Activated CD8-positive, alpha-beta T cell treated with anti-CD3 and anti-CD28 coated beads, Interleukin-2, amount 10 ng/mL, durations not matched to agents 7 days and 5 days (primary cell): ENCODE measurements at places on chromosomes 1 and 21. TPM values are rescaled to one million over a fixed set of nuclear protein-coding genes. Genes with fewer than 3 reads are reported as not detected.

- no peak for DNase-seq
- no peaks in the 10 kb centered on the region for H3K36me3 ChIP-seq
- peaks cover 1% of the 10 kb centered on the region for H3K4me1 ChIP-seq
- H3K4me3 ChIP-seq, result no peak overlapping the region
Observed at GRCh38 chr1:241557551-241558193, 25.5 kb downstream of the KMO start.

GRCh38 chr1:206713910-206714312 lies 29.2 kb downstream of the MAPKAPK2 start:
- DNase-seq, result no peak
- no peaks in the 10 kb centered on the region for H3K27me3 ChIP-seq
- H3K36me3 ChIP-seq, result peaks cover 2% of the 10 kb centered on the region
- no peak overlapping the region for H3K4me3 ChIP-seq
- H3K4me1 ChIP-seq, result peaks cover 78% of the 10 kb centered on the region

GRCh38 chr21:37811711-37812110 lies 104.5 kb downstream of the KCNJ6 start:
- H3K27ac ChIP-seq, result no peak overlapping the region
- no peaks in the 10 kb centered on the region for H3K4me1 ChIP-seq
- H3K27me3 ChIP-seq, result no peaks in the 10 kb centered on the region
- H3K4me3 ChIP-seq, result no peak overlapping the region

The TESK2 gene
- total RNA-seq, result 3.3 TPM

DNA sequence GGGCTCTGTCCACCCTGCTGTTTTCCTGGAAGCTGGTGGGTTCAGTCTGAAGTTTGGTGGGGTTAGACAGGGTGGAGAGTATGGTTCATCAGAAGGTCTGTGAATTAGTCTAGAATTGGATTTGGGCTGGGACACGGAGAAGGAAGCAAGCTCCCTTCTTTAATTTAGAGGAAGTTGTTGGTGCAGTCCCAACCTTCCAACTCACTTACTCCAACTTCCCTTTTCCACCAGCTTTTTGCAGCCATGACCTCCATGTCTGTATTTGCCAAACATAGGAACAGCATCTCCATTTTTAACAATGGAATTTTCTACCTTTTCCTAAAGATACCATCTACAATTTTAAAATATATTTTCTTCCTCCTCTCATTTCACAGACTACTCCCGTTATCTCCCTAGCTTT lies 28.5 kb upstream of the PRELP start:
- H3K4me1 ChIP-seq, result no peaks in the 10 kb centered on the region
- no peak overlapping the region for H3K4me3 ChIP-seq
- H3K27ac ChIP-seq, result no peak overlapping the region

DNA sequence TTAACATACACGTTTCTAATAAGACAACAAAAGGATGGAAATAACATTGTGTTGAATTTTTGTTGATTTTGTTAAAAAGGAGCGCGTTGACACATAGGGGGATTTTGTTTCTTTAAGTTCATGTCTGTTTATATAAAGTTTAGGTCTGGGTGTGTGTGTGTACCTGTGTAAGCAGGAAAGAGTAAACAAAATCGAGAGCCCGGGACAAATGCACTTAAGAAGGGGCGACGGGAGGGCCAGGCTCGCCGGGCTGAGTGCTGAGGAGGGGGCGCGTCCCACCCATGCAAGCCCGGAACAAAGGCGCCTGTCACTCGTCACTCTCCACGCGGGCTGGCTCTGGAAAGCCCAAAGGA lies 28.8 kb upstream of the TRIM17 start:
- no peak for DNase-seq
- H3K27me3 ChIP-seq, result peaks cover 59% of the 10 kb centered on the region
- peaks cover 19% of the 10 kb centered on the region for H3K4me1 ChIP-seq
- H3K4me3 ChIP-seq, result peak overlapping the region; percentile 72
- H3K36me3 ChIP-seq, result no peaks in the 10 kb centered on the region
- H3K27ac ChIP-seq, result peak overlapping the region; percentile 10

The FCAMR gene
- not detected for total RNA-seq

DNA sequence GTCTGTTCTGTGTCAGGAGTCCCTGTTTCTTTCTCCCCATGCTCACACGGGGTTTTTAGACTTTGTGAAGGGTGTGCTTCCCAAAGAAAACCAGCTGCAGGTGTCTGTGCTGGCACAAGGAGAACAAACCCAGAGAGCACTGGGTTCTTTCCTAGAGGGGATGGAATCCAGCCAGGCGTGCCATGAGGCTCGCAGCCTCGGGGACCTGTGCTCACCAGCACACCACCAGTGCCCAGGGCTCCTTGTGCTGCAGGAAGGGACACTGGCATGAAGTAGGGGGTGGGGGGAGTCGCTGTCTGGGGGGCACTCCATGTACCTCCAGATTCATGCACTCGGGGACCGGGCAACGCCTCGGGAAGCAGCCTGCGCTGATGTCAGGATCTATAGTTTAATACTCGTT lies 57.9 kb downstream of the AGPAT3 start:
- H3K27me3 ChIP-seq, result no peaks in the 10 kb centered on the region
- peak overlapping the region; percentile 87 for H3K27ac ChIP-seq
- H3K4me1 ChIP-seq, result peaks cover 55% of the 10 kb centered on the region
- peaks cover 19% of the 10 kb centered on the region for H3K36me3 ChIP-seq
- H3K4me3 ChIP-seq, result no peak overlapping the region
- no peak for DNase-seq

GRCh38 chr1:42947965-42948732 lies 10.5 kb downstream of the SLC2A1 start:
- no peak overlapping the region for H3K4me3 ChIP-seq
- H3K36me3 ChIP-seq, result peaks cover 77% of the 10 kb centered on the region
- H3K27ac ChIP-seq, result peak overlapping the region; percentile 60
- peaks cover 97% of the 10 kb centered on the region for H3K4me1 ChIP-seq

- H3K27ac ChIP-seq, result no peak overlapping the region
- H3K4me3 ChIP-seq, result no peak overlapping the region
- DNase-seq, result no peak
- no peaks in the 10 kb centered on the region for H3K27me3 ChIP-seq
Observed at GRCh38 chr21:36535618-36536241, 55.8 kb upstream of the CLDN14 start.

- DNase-seq, result peak; percentile 51
- peaks cover 9% of the 10 kb centered on the region for H3K36me3 ChIP-seq
- peaks cover 53% of the 10 kb centered on the region for H3K4me1 ChIP-seq
- H3K4me3 ChIP-seq, result no peak overlapping the region
- peaks cover 2% of the 10 kb centered on the region for H3K27me3 ChIP-seq
- peak overlapping the region; percentile 19 for H3K27ac ChIP-seq
Observed at GRCh38 chr1:211935448-211935970, 99.8 kb downstream of the INTS7 start.

DNA sequence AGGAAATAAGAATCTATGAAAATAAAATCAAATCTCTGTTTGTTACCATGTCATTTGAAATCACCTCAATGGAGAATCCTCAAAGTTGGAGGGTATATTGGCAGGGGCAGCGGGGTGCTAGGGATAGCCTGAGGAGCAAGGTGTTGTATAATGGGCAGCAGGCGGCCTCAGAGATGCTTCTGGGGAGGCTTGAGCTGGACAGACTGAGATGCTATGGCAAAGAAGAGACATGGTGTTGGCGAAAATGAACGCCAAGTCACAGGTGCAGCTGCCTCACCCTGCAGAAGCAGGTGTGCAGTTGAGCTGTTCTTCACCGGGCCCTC lies 3.1 kb upstream of the SLC1A7 start:
- H3K27me3 ChIP-seq, result peaks cover 3% of the 10 kb centered on the region
- H3K4me3 ChIP-seq, result no peak overlapping the region
- no peak for DNase-seq
- H3K27ac ChIP-seq, result no peak overlapping the region
- no peaks in the 10 kb centered on the region for H3K4me1 ChIP-seq

The ARHGAP29 gene
- total RNA-seq, result not detected

The NFYC gene
- total RNA-seq, result 74.4 TPM

The TRPM2 gene
- 40.9 TPM for total RNA-seq

- H3K27me3 ChIP-seq, result no peaks in the 10 kb centered on the region
- no peak for DNase-seq
- H3K4me1 ChIP-seq, result no peaks in the 10 kb centered on the region
- H3K36me3 ChIP-seq, result no peaks in the 10 kb centered on the region
Observed at GRCh38 chr1:118118469-118118868, 66.6 kb downstream of the SPAG17 start.

GRCh38 chr1:201353186-201353940 lies 24.1 kb downstream of the TNNT2 start:
- H3K27ac ChIP-seq, result no peak overlapping the region
- no peaks in the 10 kb centered on the region for H3K36me3 ChIP-seq
- H3K4me3 ChIP-seq, result no peak overlapping the region
- DNase-seq, result no peak

DNA sequence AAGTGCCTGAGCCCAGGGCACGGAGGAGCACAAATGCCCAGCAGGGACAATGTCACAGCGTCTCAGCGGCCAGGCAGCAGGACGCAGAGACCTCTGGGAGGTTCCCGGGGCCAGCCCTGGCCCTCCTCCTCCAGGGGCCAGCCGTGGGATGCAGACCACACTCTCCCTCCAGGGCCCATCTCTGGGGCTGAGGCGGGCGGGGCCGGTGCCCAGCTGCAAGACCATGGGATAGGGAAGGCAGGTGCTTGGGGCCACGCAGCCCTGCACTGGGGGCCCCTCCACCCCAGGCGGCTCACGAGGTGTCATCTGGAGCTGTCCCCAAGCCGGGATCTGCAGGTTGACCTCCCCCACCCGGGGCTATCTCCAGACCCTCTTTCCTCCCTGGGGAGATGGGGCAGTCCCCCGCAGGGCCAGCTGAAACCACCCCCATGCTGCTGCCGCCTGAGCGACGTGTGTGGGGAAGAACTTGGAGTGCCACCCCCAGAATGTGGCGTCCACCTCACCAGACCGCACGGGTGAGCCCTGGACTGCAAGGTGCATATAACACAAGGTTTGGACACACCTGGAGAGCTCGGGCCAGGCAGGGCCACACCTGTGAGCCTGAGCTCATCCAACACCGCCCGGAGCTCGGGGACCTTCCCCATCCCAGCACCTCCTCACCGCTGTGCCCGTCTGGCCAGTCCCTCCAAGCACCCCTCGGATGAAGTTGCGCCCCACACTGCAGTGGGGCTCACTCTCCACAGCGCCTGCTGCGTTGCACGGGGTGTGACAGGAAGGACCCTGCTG lies 4.1 kb upstream of the TTLL10 start:
- peaks cover 40% of the 10 kb centered on the region for H3K4me1 ChIP-seq
- no peak for DNase-seq
- no peak overlapping the region for H3K4me3 ChIP-seq

DNA sequence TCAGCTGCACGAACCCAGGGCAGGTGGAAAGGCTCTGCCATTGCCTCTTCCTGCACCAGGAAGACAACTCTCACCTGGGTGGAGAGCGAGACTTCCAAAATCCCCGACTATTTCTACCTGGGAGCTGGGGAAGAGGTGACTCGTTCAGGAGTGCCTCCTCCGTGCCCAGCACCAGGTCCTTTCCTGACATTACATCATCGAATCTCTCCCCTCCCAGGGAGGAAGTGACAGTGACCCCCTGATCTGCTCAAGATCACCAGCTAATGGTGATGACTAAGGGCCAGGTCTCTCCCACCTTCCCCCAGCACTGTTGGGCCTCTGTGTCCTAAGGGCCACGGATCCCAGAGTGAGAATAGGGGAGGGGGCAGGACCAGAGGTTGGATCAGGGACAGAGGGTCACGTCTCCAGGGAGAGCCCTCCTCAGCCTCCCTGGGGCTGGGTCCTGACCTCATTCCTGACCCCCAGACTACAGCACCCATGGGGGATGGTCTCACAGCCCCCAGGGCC lies 6.8 kb downstream of the MEGF6 start:
- H3K27ac ChIP-seq, result no peak overlapping the region
- no peak for DNase-seq
- H3K27me3 ChIP-seq, result no peaks in the 10 kb centered on the region
- no peaks in the 10 kb centered on the region for H3K4me1 ChIP-seq
- no peaks in the 10 kb centered on the region for H3K36me3 ChIP-seq
- no peak overlapping the region for H3K4me3 ChIP-seq

The NTRK1 gene
- 9.9 TPM for total RNA-seq

DNA sequence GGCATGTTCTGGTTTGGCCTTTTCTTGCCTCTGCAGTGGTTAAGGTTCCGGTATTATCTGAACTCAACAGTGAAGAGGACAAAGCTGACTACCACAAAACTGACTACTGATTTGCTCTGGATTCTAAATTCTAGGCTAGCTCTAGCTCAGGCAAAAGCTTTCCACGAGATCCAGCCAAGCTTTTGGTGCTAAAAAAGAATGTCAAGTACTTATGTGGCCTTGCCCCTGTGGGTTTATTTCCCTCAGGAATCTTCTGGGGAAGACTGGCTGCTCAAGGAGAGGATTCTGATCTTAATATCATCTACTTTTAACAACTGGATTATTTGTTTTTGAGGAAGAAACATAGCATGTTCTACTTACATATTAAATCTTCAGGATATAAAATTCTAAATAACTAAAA lies 26.1 kb upstream of the MTMR11 start:
- H3K36me3 ChIP-seq, result peaks cover 36% of the 10 kb centered on the region
- H3K4me1 ChIP-seq, result peaks cover 16% of the 10 kb centered on the region
- no peak overlapping the region for H3K4me3 ChIP-seq
- peak overlapping the region; percentile 4 for H3K27ac ChIP-seq
- no peak for DNase-seq
- H3K27me3 ChIP-seq, result no peaks in the 10 kb centered on the region

GRCh38 chr1:199546323-199546722 lies 481.2 kb upstream of the NR5A2 start:
- H3K4me1 ChIP-seq, result no peaks in the 10 kb centered on the region
- H3K27me3 ChIP-seq, result peaks cover 2% of the 10 kb centered on the region
- H3K36me3 ChIP-seq, result no peaks in the 10 kb centered on the region
- H3K27ac ChIP-seq, result no peak overlapping the region
- H3K4me3 ChIP-seq, result no peak overlapping the region
- DNase-seq, result no peak

- DNase-seq, result peak; percentile 67
- H3K4me1 ChIP-seq, result peaks cover 57% of the 10 kb centered on the region
- H3K36me3 ChIP-seq, result peaks cover 8% of the 10 kb centered on the region
- no peaks in the 10 kb centered on the region for H3K27me3 ChIP-seq
- H3K27ac ChIP-seq, result peak overlapping the region; percentile 88
Observed at GRCh38 chr1:54409156-54410142, 3.3 kb upstream of the SSBP3 start.

DNA sequence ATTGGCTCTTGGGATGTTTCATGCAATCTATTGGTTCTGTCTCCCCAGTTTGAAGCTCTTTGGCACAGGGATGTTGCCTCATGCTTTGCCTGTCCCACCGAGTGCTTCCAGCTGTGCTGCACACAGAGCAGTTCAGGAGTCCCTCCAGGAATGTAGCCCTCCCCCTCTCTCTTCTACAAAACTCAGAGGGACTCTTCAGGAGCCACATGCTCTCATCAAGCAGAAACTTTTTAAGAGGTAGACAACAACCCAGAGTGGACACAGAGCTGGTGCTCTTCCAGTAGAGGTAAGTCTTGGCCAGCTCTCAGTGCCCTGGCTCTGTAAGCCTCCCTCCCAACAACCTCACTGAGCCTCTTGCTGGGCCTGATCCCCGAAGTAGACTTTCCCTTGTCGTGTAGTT lies 11.6 kb upstream of the ZNF697 start:
- H3K36me3 ChIP-seq, result no peaks in the 10 kb centered on the region
- H3K27me3 ChIP-seq, result peaks cover 28% of the 10 kb centered on the region
- DNase-seq, result no peak

GRCh38 chr1:6269296-6269695 lies 8.4 kb upstream of the GPR153 start:
- no peaks in the 10 kb centered on the region for H3K36me3 ChIP-seq
- no peak overlapping the region for H3K4me3 ChIP-seq
- H3K27me3 ChIP-seq, result no peaks in the 10 kb centered on the region
- no peak overlapping the region for H3K27ac ChIP-seq
- no peaks in the 10 kb centered on the region for H3K4me1 ChIP-seq
